GF-D8 (cell line): ENCODE measurements at places on chromosomes 4 and X.
A peak's percentile ranks its signal among the peaks of the same experiment; 100 is the strongest.

DNA sequence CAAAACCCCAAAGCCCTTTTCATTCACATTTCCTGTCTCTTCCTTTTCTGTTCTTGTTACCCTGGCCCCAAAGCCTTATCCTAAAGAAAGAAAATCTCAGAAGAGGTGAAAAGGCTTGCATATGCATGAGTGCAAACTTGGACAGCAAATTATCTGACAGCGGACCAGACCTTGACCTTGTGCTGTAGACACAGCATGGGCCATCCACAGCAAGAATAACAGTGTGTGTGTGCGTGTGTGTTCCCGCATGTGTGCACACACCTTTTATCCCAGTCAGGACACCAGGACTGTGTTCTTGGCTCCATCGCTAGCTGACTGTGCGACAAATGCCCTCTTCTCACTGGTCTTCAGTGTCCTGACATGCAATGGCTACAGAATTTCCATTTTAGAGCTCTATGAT lies 35.3 kb downstream of the ZBTB49 start:
- DNase-seq, result no peak

DNA sequence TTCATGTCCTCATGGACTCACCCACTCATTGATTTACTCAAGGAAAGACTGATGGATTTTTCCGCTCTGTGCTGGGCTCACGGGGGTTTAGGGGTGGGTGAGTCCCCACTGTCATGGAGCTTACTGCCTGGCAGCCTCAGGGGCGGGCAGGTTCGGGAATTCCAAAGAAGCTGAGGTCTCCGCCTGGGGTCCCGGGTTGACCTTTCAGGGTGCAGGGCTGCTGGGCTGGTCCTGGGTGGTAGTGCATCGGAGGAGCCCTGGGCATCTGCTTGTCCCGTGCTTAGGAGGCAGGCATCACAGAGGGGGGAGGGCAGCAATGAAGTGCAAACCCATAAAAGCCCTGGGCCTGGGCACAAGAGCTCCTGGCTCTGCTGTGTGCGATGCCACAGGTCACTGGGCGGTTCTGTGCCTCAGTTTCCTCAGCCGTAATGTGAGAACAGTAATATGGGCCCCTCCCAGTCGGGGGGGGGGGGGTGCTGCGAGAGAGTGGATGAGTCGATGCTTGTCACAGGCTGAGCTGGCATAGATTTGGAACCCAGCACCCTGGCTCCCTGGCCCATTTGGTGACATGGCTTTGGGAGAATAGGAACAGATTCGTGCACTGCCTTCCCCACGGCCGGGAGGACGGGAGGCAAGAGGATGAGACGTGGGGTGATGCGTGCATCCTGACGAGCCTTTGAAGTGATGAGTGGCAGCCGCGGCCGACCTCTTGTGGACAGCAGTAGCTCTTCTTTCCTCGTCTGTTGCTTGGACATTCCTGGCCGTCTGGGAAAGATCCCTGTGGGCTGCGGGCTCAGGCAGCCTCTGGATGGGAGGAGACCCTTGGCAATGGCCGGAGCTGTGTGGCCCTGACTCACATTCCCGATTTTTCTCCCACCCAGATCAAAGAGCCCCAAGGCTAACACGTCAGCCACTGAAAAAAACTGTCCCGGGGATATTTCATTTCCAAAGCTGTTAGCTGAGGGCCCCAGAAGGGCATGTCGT lies 42.0 kb downstream of the PSAPL1 start:
- DNase-seq, result no peak

- DNase-seq, result no peak
These were observed 21.6 kb downstream of the GAK start for GRCh38 chr4:910366-911091.

GRCh38 chr4:25873632-25874129 lies 10.9 kb upstream of the SEL1L3 start:
- no peak for DNase-seq

DNA sequence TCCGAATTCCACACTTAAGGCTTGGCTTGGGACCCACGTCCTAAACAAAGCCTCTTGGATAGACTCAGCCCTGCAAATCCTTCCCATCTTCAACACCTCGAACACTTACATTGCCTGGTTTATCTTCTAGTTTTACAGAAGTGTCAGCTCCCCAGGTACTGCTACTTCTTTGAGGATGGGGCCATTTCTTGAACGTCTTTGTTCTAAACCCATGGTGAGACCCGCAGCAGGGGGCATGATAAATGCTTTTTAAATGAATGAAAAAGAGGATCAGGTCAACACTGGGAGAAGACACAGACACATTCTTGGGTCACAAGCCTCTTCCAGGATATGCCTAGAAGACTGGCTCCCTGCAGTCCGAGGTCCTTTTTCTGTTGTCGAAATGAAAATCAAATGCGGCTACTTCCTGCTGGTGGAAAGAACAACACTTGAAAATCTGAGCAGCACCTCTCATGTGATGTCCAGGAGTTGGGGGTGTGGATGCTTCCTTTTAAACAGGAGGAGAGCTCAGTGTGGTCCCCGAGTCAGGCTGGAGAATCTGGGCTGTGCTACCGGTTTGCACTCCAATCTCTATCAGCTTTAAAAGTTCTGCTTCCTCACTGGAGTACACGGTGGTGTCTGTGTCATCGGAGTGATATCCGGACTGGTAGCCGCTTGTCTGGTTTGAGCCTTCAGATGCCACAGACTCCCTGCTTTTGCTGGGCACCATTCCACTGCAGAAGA lies 45.8 kb downstream of the KDR start:
- DNase-seq, result no peak

- DNase-seq, result no peak
These were observed 2.8 kb downstream of the HELT start for GRCh38 chr4:185020863-185021761.

GRCh38 chrX:79270401-79270800 lies 96.7 kb downstream of the ITM2A start:
- peak; percentile 9 for DNase-seq

DNA sequence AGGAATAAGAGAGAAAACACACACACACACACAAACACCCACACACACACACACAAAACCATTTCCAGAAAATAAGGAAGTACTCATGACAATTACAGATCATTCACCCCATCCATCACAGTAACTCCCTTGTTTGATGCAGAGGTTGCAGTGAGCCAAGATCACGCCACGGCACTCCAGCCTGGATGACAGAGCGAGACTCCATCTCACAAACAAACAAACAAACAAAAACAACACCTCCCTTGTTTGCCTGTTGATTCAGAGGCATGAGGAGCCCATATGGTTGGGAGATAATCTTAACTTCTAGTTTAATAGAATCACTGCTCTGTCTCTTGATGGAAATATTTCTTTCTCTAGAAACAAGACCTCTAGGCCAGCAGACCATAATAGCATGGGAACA lies 2043.5 kb upstream of the AGA start:
- DNase-seq, result no peak

DNA sequence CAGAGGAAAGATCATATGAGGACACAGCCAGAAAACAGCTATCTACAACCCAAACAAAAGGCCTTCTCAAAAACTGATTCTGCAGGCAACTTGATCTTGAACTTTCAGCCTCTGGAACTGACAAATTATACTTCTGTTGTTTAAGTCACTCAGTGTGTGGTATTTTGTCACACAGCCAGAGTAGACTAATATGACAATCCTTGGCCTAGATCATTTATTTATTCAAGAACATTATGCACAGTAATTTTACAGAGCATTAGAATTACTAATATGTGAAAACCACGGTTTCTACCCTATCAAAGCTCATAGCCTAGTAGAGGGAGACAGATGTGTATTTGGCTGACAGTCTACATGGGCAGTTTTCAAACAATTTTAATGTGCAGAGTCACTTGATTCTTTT lies 167.8 kb upstream of the PCDH18 start:
- DNase-seq, result no peak

GRCh38 chrX:96372313-96373046 lies 312.2 kb upstream of the DIAPH2 start:
- DNase-seq, result no peak

DNA sequence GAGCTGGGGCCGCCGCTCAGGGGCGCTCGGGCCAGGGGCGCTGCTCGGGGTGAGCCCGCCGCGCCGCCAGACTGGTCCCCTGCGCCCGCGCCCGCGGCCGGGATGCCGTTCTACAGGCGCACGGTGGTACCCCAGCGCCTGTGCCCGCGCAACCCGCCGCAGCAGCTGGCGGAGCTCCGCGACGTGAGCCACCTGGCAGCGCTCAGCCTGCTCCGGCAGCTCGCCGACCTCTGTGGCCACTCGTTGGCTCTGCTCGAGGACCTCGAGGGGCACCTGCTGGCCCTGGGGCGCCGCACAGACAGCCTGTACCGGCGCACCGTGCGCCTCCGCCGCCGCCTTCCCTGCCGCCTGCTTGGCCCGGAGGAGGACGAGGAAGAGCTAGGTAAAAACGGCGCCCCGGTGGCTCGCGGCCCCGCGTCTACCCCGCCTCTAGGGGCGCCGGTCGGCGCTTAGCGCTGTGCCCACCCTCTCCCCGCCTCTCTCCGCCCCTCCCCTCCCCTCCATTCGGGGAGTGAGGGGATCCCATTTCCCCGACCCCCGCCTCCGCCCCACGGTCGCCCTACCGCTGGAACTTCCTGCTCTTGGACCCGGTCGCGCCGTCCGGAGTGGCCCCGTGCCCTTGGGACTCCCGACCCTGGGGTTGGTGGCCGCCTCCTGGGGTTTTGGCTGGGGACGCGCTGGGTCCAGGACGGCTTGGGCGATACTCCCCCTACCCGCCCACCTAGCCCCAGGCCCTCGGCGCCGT lies 513 bp downstream of the NHSL2 start:
- no peak for DNase-seq

DNA sequence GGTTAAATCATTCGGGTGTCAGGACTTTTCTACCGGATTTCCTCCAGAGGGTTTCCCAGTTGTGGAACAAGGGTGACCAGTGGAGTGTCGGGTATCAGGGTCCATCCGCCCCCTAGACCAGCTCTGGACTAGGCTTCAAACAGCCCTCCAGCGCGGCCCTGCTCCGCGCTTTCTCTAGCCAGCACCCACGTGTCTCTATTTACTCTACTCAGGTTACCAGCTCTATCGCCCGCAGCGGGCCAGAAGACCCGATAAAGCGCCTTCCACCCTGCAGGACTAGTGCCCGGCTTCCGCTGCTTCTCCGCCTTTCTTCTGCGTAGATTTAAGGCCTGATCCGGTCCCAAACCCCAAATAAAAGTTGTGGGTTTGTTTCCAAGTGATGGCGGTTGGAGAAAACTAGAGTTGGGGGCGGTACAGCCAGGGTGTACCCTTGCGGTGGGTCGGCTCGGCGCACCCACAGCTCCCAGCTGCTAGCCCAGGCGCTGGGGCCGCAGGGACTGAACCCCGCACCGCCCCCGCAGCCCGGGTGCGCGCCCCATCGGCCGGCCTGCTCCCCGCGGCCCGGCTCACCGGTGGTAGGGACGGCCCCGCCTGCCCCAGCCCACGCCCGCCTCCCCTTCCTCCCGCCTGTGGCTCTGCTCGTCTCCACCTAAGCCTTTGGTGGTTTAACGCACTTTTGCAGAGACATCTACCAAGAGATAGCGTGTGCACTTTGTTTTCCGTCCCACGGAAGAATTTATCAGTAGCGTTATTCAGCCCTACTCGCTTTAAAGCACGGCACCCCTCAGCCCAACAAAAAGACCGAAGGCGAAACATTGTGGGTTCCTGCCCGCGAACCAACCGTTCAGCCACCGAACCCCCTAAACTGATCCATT lies 2.1 kb downstream of the LEF1 start:
- no peak for DNase-seq

- no peak for DNase-seq
These were observed 251.5 kb upstream of the PSAPL1 start for GRCh38 chr4:7686070-7686870.

DNA sequence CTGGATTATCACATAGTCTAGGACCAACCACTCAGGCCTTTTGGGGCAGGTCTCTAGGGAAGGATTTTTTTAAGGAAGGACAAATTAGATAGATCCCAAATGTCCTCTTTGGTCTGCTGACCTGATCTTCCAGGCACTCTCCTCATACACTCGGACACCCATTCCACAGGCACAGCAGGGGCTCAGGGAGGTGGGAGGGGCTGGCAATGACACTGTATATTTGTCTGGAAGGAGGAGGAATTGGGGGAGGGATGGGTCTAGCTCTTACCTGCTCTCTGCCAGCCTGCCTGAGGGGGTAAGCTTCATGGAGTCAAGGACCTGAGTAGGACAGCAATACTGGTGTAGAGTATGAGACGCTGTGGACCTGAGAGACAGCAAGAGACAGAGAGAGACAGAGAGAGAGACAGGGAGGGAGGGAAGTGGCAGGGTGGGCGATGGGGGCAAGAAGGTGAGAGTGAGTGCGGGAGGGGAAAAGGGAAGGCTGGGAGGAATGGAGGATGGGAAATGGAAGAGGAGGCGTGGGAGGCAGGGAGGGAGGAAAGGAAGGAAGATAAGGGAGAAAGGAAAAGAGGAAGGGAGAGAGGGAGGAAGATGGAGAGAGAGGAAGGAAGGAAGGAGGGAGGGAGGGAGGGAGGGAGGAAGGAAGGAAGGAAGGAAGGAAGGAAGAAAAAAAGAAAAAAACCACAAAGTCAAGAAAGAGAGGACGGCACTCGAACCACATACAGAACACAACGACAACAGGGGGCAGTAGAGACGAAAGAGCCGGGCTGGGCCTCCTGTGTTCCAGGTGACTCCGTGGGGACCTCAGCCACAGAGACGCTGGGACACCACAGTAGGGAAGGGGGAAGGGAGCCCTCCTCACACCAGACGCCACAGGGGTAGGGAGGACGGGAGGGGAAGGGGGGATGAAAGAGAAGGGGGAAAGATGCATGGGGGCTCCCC lies 1.8 kb downstream of the IQSEC2 start:
- DNase-seq, result no peak

DNA sequence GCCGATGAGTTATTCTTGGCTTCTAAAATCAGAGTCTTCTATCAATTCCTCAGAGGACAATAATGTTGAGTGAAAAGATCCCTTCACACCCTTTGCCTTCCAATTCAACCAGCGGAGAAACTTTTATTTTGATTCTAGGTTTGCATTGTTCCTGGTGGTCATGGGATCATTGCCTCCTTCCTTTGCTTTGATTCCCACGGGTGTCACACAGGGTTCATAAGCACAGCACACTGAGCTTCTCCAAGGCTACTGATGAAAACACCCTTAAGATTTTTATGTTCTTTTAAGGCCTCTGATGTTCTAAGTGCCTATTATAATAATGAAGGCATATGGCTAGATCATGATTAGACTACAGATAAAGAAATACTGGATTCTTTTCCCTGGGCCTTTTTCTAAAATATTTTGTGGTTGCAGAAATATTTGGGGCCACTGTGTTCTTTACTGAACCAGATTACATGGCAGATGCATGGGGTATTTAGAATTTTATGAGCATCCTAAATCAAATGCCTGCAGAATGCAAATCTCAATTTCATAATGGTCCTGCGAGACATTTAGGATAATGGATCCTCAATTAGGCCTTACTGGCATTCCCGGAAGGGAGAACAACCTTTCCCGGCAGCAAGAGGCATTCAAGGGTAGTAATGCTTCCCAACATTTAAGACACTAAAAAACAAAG lies 43.9 kb upstream of the FGFBP2 start:
- DNase-seq, result no peak

DNA sequence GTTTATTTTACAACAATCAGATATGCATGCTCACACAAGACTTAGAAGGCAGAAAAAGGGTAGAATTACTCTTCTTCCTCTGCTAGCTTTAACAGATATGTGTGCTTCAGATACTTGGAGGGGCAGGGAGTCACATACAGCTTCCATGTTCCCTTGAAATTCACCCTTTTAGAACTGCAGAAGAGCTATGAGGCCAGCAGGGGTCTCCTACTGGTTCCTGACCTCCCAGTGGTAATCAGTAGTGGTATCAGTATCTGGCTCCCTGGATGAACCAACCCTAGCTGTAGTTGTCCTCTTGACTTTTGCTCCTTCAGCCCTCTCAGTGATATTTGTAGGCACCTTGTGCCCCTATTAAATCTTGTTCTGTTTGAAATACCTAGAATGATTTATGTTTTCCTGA lies 81.5 kb downstream of the RCHY1 start:
- DNase-seq, result no peak
